ENCODE measurements at places on chromosomes 1 and 21.

DNA sequence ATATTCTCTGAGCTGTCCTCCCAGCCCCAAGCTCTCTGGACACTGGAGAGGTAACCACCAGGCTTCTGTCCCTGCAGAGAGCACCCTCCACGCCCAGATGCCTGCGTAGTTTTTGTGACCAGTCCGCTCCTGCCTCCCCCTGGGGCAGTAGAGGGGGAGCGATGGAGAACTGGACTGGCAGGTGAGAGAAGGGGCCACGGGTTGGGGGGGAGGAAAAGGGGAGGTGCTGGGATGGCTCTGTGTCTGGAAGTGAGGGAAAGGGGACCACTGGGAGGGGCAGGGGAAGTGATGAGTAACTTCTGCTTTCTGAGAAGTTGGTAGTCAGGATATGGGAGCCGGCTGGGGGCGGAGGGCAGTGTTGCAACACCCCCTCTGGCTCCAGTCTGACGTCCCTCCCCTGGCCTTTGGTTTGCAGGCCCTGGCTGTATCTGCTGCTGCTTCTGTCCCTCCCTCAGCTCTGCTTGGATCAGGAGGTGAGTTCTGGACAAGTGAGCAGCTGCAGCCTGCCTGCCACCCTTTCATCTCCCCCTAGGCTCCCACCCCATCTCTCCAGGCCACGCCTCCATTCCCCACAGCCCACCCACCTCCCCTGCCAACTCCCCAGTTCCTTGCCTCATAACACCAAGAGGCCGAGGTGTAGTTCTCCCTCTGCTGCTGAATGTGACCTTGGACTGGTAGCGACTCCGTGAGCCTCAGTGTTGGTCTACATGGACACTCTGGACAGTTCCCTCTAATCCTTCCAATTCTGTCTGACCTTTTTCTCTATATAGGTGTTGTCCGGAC lies 3.1 kb downstream of the ADAMTSL4 start:
- DNase-seq: no peak

GRCh38 chr1:15989776-15990175 lies 13.9 kb upstream of the ZBTB17 start:
- no peak for DNase-seq

GRCh38 chr1:207670997-207671396 lies 26.1 kb downstream of the CR1L start:
- DNase-seq: no peak

GRCh38 chr1:197808880-197809279 lies 33.6 kb upstream of the DENND1B start:
- peak; percentile 12 for DNase-seq

GRCh38 chr1:205373022-205373797 lies 16.5 kb upstream of the KLHDC8A start:
- DNase-seq: no peak

DNA sequence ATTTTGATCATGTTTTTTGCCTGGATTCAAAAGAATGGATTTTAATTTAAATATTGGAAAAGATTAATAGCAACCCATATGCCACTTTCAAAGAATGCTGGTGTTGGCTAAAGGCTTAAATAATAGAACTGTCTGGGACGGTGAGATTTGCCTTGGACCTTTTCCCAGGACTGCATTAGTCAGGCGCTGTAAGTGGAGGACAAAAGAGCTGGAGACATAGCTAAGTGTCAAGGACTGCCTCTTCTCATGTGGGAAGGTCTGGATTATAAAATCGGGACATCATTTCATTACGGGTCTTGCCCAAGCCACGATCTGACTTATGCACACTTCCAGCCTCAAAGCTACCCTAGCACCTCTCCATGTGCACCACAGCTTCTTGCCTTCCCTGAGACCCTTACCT lies 458.5 kb upstream of the DEPDC1 start:
- DNase-seq: no peak
